AG04449 (cell line): ENCODE measurements at places on chromosomes 3 and 15.
A peak's percentile ranks its signal among the peaks of the same experiment; 100 is the strongest.

- DNase-seq: peak; percentile 95
These were observed 122.7 kb downstream of the WNT5A start for GRCh38 chr3:55364421-55364820.

DNA sequence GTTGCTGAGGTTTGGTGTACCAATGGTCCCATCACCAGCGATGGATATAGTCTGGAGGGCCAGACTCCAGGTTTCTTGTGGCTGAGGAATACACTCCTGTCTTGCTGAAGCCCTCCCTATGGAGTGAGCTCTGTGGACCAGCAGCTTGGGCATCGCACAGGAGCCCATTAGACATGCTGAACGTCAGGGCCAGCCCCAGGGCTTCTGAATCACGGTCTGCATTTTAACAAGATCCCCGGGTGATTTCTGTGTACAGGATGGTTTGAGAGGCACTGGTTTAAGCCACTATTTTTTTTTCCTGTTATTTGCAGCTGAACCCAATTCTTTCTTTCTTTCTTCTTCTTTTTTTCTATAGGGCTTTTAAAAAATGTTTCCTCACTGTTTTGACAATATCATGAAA, 69.5 kb upstream of the XCR1 start:
- DNase-seq: no peak

GRCh38 chr15:39191871-39192291, 389.0 kb upstream of the THBS1 start:
- no peak for DNase-seq

GRCh38 chr15:84721371-84721770, 5.4 kb upstream of the SEC11A start:
- no peak for DNase-seq

DNA sequence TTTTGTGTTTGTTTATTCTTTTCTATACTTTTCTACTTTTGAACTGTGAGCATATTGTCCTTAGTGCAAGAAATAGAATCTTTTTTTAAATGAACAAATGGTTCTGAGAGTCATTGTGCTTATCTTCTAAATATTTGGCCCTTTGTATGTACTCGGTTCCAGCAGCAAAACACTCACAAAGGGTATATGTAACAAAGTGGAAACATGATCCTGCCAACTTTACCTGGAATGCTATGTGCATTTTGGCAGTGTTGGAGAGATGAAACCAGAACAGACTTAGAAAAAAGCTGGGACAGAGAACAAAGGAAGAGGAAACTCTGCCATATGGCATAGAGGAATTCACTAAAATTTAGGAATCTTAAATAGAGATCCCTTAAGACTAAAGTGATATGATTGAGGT, 150.1 kb downstream of the FGF12 start:
- DNase-seq: no peak

DNA sequence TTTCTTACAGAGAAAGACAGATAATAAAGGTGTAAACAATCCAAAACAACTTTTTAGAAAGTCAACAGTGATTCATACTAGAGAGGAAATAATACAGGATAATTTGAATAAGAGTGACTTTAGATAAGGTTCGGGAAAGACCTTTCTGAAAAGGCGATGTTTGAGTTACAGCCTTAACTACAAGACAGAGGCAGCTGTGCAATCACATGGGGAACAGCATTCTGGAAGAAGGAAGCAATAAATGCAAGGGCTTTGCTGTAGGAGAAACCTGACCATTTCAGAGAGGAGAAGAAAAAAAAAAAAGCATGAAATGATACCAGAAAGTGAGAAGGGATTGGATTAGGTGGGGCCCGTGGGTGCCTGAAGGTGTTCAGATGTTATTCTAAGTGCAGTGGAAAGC, 200.6 kb upstream of the ATP11B start:
- no peak for DNase-seq

DNA sequence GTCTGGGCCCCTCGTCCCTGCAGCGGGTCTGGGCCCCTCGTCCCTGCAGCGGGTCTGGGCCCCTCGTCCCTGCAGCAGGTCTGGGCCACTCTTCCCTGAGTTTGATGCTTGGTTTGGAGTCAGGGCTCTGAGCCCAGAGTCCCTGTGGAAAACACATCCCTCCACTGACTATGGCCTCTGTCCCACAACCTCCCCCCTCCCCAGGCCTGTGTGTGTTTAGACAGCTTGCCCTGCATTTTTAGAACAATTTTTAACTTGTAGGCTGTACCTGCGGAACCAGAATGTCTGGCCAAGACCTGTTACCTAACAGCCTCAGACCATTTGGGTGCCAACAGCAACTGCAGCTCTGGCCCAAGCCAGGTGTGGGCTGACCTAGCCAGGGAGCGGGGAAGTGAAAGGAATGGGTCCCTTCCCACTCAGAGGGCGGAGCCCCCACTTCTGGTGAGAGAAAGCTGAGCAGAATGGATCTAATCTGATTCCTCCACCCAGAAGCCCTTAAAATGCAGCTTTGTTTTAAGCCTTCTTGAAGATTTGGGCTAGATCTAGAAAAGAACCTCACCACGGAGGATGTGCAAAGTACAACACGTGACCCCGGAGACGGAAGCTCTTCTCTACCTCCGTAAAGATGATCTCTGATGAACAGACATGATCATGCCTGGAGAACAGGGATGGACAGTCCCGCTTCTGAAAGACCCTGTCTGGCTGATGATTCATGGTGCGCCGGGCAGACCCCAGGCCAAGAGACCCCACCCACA, 60.5 kb upstream of the TFRC start:
- no peak for DNase-seq

DNA sequence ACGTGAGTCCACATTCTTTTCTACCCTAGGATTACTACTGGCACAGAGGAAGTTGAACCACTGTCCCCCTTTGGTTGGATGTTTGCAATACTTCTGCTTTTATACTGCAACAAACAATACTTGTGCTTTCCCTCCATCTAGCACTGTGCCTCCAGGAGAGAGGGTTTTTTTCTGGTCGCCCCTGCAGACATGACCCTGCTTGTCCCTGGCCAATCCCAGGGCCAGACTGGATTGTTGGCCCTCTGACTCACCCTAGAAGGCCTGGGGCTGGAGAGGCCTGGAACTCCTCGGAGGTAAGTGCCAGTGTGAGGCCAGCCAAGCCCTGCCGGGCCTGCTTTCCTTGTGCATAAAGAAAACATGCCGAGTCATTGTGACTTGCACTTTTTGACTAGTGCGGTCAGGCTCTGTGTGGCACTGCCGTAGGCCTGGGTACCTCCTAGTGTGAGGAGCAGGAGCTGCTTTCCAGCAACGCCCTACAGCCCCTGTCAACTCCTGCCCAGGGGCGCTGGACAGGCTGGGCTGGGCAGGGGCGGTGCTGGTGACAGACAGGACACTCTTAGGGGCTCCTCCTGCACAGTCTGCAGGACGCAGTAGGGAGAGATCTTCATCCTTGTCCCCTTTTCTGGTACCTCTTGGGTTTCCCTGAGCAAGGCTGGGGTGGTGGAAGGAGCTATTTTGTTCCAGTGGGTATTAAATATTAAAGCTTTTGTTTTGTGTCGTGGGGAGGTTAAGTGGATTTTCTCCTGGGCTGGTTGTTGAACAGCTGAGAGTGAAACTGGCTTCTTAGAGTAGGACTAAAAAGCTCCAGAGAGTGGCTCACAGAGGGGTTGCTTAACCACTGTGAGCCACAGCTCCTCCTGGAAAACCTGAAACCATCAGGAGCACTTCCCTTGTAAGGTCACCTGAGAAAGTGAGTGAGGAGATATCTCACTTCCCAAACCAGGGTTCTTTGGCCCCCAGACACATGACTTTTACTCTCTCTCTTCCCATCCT, 14.4 kb upstream of the TKT start:
- DNase-seq: peak; percentile 93

DNA sequence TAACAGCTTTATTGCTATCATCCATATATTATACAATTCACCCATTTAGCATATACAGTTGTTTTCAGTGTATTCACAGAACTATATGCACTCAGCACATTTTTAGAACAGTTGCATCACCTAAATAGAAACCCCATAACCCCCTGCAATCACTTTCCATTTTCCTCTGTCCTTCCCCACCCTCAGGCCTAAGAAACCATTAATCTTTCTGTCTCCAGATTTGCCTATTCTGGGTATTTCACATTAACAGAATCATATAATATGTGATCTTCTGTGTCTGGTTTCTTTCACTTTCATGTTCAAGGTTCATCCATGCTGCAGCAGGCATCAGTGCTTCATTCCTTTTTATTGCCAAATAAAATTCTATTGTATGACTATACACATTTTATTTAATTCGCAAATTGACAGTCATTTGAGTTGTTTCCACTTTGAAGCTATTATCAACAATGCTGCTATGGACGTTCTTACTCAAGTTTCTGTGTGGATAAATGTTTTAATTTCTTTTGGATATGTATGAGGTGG, 39.8 kb downstream of the ADAMTS17 start:
- no peak for DNase-seq

- DNase-seq: no peak
These were observed 15.4 kb upstream of the RPL24 start for GRCh38 chr3:101701696-101702634.

DNA sequence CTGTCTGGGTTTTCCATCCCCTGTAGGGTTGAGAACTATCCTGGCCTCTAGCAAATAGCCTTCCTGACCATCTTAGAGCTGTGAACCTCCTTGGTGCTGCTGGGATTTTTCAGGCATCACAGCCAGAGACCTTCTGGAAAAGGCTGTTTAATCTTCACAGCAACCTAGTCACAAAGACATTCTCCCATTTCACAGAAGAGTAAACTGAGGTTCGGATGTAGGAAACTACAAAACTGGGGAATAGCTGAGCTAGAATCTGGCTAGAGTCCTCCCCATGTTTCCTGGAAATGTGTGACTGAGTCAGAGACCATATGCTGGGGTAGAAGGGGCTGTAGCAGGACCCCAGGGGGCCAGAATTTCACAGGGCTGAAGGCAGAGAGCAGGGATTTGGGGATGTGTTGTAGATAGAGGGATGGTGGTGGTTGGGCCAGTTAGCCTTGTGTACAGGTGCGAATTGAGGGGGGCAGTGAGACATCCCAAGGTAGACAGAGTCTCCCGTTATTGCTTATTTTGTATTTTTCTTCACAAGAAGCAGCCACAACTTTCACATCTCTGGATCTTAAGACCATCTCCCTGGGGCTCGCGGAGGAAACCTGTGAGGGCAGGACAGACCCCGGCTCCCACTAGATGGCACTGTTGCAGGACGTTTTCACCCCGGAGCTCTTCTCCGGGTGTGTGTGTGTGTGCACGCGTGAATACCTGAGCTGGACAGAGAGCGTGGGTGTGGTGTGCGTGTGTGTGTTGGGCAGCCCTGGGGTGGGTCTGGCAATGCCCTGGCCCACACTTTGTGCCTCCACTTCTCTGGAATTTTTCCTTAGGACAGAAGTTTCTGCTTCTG, 66.9 kb upstream of the PRR23C start:
- no peak for DNase-seq

GRCh38 chr15:66653852-66654251, 48.2 kb upstream of the SMAD6 start:
- DNase-seq: no peak

DNA sequence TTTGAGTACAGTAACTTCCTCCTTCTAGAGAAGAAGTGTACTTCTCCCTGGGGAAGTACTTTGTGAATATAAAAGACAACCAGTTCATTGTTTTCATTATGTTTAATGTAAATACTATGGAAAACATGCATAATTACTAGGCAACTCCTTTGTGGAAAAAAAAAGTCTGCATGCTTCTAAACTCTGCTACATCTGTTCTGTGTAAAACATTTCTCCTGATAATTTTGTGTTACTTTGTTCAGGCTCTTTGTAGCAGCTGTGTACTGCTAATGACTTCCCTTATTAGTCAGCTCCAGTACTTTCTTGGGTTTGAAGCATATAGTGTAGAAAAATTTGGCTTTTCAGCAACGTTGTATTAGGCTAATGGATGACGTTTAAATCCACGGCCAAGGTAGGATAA, 111.6 kb downstream of the FEZF2 start:
- no peak for DNase-seq

DNA sequence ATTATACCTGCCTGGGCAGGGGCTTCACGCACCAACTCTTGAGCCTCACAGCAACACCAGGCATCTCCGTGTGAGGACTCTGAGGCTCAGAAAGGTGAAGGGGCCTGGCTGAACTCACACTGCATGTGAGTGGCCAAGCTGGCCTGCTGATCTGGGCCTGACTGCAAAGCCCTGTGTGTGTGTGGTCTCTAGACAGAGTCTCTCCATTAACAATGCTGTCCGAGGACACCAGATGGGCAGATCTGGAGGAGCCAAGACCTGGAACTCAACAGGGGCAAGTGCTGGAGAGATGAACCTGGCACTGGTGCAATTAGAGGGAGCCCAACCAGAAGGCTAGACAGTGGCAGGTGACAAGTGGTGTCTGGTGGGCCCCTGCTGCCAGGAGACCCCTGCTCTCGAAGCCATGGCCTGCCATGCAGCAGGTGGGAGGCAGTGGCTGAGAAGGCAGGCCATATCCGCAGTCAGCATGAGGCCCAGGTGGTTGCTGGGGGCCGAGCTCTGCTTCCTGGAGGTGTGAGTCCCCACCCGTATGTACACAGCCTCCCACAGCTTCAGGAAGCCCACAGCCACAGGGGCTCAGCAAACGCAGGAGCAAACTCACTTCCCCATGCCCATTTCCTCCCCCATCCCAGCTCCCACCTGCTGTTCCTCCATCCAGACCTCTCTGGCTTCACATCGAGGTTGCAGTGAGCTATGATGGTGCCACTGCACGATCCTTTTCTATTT, 39.0 kb downstream of the CYP11A1 start:
- no peak for DNase-seq

GRCh38 chr15:90402223-90402622, 14.2 kb downstream of the IQGAP1 start:
- DNase-seq: no peak

DNA sequence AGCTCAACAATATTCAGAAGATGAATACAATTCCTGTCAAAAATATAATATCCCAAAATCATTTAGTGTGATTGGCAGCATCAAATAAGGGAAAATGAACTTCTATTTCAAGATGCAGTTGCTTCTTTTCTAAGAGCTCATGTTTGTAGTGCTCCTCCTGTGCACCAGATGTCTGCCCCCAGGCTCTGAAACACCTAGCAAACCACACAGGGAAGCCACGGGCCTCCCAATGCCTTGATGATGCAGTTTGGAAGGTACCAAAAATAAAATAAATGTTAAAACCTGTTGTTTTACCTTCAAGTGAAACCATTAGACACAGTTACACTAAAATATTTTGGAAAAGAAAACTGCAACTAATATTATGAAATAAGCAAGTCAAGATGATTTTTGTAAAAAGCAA, 22.2 kb downstream of the CFAP20DC start:
- DNase-seq: no peak

GRCh38 chr3:135368316-135368715, 573.3 kb downstream of the EPHB1 start:
- no peak for DNase-seq
